ENCODE measurements at places on chromosomes 16 and 17.
A peak's percentile ranks its signal among the peaks of the same experiment; 100 is the strongest.

GRCh38 chr17:76397687-76398522 is 13.5 kb downstream of the SPHK1 start:
- DNase-seq, result peak; percentile 90

DNA sequence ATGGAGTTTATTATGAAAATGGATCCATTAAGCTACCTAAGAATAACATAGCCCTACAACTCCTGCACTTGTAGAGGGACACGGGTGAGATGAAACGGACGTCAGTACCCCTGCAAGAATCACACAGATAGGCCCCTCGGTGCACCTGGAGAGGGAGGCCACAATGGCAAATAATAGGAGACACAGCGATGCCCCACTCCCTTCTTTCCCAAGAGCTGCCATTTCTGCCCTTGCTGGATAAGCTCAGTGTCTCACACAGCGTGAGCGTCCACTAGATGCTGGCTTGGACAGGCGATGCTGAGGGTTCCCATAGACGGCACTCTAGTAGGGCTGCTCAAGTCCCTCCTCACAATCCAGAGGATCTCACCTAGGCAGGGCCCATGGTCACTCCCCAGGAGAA is 67.8 kb downstream of the ADCY9 start:
- DNase-seq, result no peak

GRCh38 chr16:82157836-82158235 is 12.2 kb downstream of the MPHOSPH6 start:
- DNase-seq, result no peak

DNA sequence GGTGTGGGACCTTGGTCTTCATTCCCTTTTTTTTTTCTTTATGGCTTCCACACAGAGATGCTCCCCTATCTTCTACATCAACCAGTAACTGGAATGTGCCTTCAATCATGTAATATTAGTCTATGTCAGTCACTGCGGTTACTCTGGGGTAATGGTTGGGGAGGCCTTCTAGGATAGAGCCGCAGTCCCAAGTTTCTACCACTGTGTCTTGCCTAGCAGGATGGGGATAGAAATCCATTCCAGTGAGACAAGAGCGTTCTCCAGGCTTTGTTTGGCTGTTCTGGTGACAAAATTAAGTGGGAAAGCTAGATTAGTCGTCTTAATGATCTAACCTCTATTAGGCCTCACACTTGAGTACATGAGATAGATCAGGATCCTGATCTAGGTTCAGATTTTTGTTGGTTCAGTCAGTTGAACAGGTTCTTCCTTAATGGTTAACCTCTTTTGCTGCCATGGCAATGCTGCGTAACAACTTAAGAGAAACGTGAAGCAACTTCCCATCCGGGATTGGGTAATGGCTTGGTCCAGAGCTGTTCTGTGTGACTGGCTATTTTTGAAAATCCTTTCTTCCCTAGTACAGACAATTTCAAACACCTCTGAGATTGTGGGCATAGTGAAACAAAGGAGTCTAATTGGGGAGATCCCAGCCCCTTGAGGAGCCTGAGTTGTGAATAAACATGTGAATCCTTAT is 8.7 kb downstream of the MSL1 start:
- no peak for DNase-seq

- no peak for DNase-seq
Measured at GRCh38 chr17:63843910-63844677, 1.6 kb upstream of the SMARCD2 start.

DNA sequence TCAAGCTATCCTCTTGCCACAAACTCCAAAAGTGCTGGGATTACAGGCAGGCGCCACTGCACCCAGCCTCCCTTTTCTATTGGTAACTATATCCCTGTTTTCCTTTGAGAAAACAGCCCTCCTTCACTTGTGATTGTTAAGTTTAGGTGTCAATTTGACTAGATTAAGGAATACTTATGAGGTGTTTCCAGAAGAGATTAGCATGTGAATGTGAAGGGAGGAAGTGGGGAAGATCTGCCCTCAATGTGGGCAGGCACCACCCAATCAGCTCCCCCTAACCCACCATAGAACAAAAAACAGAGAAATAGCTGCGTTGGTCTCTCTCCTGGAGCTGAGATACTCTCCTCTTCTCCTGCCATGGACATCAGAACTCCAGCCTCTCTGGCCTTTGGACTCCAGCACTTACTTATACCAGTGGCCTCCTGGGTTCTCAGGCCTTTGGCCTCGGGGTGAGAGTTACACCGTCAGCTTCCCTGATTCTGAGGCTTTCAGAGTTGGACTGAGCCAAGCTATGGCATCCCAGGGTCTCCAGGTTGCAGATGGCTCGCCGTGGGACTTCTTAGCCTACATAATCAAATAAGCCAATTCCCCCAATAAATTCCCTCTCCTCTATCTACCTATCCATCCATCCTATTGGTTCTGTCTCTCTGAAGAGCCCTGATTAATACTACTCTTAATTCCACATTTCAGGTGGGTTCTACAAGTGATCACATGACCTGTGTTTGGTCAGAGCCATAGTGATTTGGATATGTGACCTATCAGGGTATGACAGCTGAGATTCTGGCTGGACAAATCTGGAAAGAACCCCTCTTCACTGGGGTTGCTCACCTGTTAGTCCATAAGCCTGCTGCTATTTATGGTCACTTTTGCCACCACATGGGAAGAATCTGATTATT is 12.0 kb upstream of the STAT3 start:
- no peak for DNase-seq

GRCh38 chr16:3152991-3153368 is 18.2 kb downstream of the ZNF213 start:
- no peak for DNase-seq

Measured in activated CD4-positive, CD25-positive, alpha-beta regulatory T cell treated with anti-CD3 and anti-CD28 coated beads, Interleukin-2, amount 50 U/mL, for 72 hours (primary cell).